A549 treated with RU486 at 1 μM for 4 hours (cell line): ENCODE measurements at places on chromosomes 1 and 21. TPM values are rescaled to one million over a fixed set of nuclear protein-coding genes. Genes with fewer than 3 reads are reported as not detected.

The MPL gene
- 0.31 TPM in 1 of 5 replicates, not detected in the others for total RNA-seq

The C8A gene
- not detected in 5 replicates for total RNA-seq

The ADORA1 gene
- total RNA-seq = 0.73 to 1.3 TPM (median 1.2 TPM) in 5 replicates

The ETV3L gene
- not detected in 5 replicates for total RNA-seq

The HSD3B1 gene
- not detected in 5 replicates for total RNA-seq

The LYPD8 gene
- total RNA-seq = 0.15 to 0.22 TPM (median 0.21 TPM) in 4 of 5 replicates, not detected in the other

The AVPR1B gene
- total RNA-seq = not detected in 5 replicates

The SV2A gene
- 0.06 to 0.19 TPM (median 0.13 TPM) in 5 replicates for total RNA-seq

The GBP6 gene
- total RNA-seq = not detected in 5 replicates

The AUNIP gene
- 5.8 to 7.8 TPM (median 6.4 TPM) in 5 replicates for total RNA-seq

The DMRTA2 gene
- 0.05 to 0.33 TPM (median 0.16 TPM) in 5 replicates for total RNA-seq

The TEDDM1 gene
- not detected in 5 replicates for total RNA-seq
